ENCODE measurements at places on chromosomes 6 and 20.

DNA sequence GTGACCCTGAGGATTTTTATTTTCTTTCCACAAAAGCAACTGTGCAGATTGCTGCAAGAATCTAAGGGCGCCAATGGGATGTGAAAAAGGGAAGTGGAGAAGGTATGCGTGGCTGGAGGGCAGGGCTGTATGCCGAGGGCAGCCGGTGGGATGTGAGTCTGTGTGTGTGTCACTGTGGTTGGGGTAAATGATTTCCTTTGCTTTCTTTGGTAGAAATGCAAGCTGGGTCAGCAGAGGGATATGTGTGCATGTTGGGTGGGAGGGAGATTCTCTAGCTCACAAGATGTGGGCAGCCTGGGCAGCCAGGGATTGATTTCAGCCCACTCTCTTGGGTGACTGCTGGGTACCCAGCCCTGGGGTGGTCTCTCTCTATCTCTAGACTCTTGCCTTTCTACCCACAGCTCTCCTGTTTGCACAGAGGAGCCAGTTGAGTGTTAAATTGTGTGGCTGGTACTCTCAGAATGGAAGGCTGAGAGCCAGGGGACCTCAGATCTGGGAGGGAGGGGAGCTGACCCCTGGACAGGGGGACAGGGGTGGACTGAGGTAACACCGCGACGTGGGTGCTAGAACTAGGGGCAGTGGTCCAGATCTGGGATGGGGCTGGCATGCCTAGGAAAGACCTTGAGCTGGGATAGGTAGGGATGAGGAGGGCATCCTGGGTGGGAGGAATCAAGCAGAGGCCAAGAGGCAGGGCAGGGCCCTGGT lies 136.8 kb upstream of the RNF24 start:
- DNase-seq, result no peak

DNA sequence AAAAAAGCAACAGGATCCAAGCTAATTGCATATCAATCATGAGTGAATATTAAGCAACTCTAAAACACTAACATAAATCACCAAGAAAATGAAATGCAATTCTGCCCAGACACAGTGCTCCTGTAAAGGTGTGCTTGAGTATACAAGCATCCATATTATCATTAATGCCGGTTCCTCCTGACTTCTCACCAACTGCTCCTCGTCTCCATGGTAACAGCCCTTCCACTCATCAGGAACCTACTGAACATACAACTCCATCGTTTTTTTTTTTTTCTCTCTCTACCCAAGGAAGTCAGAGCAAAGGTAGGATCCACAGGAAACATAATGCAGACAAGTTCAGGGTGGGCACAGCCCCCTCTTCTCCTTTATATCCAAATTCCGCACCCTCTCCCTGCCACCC lies 12.4 kb downstream of the GABBR1 start:
- DNase-seq, result no peak

DNA sequence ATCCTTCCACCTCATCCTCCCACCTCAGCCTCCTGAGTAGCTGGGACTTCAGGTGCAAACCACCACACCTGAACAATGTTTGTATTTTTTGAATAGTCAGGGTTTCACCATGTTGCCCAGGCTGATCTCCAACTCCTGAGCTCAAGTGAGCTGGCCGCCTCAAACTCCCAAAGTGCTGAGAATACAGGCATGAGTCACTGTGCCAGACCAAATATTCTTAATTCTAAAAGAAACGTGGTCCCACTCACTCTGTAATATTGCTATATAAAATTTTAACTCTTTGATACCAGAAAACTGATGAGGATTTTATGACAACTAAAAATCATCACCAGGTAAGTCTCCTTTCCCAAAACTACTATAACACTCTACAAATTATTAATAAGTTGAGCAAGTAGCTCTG lies 716.8 kb upstream of the GJE1 start:
- DNase-seq, result no peak

- DNase-seq, result no peak
Observed at GRCh38 chr6:169173532-169174268, 79.9 kb downstream of the THBS2 start.

- no peak for DNase-seq
Observed at GRCh38 chr20:13342469-13343242, 121.6 kb downstream of the ISM1 start.

DNA sequence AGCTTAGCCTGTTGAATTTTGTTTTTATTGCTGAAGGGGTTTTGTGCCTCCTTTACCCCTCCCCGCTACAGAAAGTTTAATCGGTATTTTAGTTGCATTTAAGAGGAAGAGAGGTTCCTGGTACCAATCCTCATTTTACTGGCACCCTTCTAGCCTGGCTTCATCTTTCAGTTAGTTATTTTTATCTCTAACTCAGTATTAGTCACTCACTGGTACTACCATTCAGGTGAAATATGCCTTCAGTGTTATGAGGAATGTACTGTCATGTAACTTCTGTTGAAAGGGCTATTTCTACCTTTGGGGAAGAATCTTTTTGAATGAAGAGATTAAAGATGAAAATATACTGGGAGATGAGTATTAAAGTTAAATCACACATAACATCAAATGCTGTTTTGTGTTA lies 211.8 kb downstream of the CDKAL1 start:
- no peak for DNase-seq

DNA sequence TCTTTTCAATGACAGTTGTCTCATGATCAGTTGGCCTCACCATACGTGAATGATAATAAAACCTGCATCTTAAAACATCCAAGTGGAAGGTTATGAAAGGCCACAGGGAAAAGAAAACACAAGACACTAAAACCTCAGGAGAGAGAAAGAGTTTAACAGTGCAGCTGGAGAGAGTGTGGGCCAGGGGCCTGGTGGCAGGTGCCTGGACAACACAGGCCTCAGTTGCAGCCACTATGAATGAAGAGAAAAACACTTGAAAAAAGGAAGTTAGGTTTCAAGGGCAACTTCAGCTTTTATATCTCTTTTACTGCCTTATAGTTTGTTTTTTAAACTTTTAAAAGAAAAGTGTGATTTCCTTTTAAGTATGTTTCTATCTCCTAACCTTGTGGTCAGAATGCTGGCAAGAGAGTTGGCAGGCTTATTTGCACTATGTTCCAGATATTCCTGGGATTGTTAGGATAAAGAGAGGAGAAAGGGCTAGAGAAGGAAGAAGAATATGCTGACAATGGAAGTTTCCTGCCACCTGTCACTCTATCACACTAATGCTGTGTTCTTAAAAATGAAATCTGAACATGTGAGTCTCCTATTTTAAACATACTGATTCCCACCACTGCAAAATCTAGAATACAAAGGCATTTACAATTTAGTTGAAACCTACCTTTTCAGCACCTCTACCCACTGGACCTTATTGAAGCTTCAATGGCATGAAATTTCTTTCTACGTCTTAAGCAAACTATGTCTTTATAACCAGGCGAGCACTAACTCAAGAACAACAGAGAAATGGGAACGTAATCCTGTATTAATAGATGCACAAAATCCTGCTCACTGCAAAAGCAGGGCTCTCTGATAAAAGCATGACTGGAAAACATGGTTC lies 222.4 kb downstream of the CD83 start:
- no peak for DNase-seq

DNA sequence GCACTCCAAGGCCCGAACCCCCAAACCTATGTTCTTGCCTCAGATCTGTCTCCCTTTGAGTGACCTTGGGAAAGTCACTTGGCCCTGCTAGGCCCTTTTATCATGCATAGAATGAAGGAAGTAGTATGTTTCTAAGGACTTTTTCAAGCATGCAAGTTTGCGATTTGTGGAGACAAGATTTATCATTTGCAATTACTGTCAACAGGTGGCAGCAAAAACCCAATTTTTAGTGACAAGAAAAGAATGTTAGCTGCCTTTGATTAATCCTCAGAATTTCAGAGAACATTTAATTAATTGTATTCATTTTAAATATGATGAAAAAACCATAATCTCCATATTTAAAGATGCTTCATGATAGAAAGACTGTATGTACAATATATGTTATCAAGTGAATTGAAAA lies 28.3 kb upstream of the PREP start:
- peak; percentile 12 for DNase-seq

DNA sequence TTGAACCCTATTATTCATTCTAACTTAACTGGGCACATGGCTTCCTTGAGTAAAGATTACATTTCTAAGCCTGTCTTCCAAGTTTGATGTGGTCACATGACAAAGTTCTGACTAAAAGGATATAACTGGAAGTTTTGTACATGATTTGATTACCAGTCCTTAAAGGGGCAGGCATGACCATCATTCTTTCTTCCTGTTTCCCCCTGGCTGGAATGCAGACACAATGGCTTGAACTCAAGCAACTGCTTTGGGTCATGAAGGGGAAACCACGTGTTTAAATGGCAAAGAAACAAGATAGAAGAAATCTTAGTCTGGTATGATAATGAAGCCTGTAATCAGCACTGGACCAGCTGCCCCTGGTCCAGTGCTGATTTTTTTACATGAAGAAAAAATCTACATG lies 15.6 kb upstream of the SHLD1 start:
- no peak for DNase-seq

GRCh38 chr20:59678288-59678687 lies 73.9 kb downstream of the PHACTR3 start:
- DNase-seq, result no peak

DNA sequence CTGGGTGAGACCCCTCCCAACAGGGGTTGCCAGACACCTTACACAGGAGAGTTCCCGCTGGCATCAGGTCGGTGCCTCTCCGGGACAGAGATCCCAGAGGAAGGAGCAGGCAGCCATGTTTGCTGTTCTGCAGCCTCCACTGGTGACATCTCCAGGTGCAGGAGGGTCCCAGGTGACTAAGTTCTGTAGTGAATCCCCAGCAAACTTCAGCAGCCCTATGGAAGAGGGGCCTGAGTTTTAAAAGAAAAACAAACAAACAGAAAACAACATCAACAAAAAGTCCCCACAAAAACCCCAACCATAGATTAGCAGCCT lies 515.1 kb downstream of the FRK start:
- no peak for DNase-seq

DNA sequence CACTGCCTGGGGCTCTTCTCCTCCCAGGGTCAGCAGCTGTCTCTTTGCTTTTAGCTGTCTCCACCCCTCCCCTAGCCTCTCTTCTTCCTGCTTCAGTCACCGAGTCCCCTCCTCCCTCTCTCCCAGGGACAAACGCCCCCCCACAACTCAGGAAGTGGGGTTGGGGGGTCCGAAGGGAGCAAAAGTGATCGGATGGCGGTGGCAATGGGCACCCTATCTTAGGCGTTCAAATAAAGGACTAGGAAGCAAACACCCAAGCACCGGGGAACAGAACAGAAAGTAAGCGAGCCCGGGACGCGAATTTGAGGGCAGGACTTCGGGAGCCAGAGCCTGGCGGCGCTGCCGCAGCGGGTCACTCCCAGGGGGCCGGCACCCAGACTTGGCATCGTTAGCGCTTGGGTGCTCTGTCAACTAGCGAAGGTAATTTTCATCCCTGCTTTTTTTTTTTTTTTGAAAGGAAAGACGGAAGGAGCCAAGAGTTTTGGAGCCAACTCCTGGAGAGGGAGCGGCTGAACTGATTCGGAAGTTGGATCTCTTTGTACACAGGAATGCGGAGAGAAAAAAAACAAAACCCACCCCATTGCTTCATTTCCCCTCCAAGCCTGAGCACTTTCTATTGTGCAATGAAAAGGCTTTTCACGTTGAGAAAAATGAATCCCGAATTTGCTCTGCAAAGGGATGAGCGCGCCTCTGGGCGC lies 815 bp upstream of the ITPR3 start:
- DNase-seq, result peak; percentile 67

DNA sequence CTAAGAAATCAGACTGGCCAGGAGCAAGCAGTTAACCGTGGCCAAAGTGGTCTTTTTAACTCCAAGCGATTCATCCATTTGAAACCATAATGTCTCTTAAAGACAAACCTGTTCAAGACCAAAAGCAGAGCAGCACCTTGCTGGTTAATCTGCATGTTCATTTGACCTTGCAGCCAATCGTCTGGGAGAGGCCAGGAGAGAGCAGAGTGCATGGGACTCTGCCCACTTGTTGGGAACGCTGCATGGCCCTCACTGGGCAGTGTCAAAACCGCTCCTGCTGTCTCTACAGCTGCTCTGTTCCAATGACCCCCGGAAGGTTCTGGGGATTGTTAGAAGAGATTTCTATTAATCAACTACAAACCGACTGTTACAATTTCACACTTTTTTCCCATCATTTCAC lies 79.6 kb downstream of the OLIG3 start:
- no peak for DNase-seq

DNA sequence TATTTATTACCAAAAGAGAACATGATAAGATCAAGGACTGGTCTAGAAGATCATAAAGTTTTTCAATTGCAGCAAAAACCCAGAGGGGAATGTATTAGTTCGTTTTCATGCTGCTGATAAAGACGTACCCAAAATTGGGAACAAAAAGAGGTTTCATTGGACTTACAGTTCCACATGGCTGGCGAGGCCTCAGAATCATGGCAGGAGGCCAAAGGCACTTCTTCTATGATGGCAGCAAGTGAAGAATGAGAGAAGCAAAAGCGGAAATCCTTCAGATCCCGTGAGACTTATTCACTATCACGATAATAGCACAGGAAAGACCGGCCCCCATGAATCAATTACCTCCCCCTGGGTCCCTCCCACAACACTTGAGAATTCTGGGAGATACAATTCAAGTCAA lies 57.7 kb upstream of the HIVEP2 start:
- no peak for DNase-seq

- DNase-seq, result no peak
Observed at GRCh38 chr6:79787626-79788025, 156.5 kb downstream of the SH3BGRL2 start.

- no peak for DNase-seq
Observed at GRCh38 chr6:90573624-90574023, 13.2 kb downstream of the MAP3K7 start.

Measured in germinal center (tissue), 1 donor.